ENCODE measurements at places on chromosomes 16 and 17.

DNA sequence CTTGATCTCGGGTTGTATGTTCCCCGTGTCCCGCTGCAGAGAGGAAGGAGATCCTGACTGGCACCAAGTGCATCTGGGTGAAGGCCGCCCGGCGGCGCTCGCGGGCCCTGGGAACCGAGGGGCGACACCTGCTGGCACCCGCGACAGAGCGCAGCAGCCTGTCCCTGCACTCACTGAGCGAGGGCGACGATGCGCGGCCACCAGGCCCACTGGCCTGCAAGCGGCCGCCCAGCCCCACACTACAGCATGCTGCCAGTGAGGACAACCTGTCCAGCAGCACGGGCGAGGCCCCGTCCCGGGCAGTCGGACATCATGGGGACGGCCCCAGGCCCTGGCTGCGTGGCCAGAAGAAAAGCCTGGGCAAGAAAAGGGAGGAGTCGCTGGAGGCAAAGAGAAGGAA, 7.5 kb downstream of the BTBD17 start:
- DNase-seq: peak; percentile 68

DNA sequence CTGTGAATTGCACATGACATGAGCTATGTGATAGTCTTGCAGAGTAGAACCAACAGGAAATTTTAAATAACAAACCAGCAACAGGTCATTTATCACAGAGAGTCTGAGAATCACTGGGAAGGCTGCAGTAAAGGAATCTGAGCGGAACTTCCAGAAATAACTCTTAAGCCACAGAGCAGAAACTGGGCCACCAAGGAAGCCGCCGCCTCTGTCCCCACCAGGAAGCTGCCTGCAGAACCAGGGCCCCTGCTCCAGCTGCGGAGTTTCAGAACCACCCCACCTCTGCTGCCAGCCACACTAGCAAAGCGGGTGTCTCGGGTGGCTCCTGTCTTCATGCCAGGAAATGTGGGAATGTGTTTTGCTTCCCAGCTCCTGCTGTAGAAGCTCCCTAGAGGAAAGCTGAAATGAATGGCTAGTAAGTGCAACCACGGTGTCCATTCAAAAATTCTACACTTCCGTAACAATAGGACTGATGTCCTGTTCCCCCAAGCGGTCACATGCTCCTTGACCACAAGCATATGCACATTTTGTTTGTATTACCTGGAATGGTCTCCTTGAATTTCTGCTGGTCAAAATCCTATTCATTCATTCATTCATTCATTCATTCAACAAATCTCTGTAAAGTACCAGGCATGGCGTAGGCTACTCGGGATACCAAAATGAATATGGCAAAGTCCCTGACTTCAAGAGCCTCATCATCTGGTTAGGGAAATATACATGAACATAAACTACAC, 7.7 kb upstream of the ITPRIPL2 start:
- DNase-seq: no peak

DNA sequence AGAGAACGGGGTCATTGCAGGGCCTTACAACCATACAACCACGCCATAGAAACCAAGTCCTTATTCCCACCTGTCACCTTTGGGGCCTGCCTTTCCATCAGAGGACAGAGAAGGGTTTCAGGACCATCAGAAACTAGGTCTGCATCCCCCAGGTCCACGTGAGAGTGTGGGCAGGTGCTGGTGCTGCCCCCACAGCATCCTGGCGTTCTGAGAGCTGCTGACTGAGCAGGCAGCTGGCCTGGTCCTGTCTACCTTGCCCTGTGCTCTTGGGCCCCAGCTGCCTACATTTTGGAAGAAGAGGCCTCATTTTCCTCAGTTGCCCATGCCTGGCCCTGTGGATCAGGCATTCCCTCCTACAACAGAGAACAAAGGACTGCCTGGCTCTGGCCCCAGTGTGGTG, 21.6 kb downstream of the ZNF276 start:
- no peak for DNase-seq

DNA sequence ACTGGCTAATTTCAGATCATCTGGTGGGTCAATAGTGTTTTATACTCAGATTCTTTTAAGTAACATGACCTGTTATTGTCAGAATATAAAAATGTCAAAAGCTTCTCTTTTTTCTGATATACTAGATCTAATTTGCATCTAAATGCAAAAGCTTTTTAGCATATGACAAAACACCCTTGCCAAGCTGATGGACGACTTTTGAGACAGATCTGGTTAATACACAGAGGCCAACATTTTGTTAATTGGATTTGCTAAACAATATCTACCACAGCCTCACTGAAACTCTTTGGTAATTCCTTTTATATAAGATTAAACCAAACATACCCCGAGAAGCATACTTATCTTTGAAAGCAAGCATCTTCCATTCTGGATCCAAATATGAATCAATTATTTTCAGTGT, 10.3 kb upstream of the NOL11 start:
- no peak for DNase-seq

DNA sequence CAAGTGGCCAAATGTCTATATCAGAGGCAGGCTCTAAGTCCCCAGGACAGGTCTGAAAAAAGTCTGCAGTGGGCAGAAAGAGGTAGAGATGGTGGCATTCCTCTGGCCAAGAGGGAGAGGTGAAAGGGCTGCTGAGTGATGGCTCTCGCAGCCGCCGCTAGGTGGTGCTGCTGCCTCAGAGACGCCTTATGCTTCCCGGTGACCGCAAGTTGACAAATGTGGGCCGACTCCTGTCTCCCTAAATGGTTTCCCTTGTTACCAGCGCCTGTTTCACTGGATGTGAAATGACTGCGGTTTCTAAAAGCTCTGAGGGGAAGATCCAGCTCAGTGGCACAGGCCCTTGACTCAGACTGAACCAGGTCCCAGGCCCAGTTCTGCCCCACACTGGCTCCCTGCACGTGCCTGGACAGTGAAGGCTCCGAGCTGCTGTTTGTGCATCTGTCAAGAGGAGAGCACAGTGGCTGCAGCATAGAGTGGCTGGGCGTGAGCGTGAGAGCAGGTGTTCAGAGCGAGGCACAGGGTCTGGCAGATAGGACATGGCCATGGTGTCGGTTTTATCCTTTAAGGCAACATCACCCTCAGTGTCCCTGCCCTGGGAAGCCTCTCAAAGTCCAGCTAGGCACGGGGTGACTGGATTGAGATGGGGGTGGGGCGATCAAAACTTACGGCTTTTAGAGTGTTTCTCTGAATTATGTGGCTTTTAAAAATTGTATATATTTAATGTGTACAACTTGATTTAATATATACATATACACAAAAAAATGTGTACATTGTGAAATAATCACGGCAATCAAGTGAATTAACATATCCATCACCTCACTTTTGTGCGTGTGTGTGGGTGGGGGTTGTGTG, 19.9 kb downstream of the CLEC16A start:
- peak; percentile 61 for DNase-seq

DNA sequence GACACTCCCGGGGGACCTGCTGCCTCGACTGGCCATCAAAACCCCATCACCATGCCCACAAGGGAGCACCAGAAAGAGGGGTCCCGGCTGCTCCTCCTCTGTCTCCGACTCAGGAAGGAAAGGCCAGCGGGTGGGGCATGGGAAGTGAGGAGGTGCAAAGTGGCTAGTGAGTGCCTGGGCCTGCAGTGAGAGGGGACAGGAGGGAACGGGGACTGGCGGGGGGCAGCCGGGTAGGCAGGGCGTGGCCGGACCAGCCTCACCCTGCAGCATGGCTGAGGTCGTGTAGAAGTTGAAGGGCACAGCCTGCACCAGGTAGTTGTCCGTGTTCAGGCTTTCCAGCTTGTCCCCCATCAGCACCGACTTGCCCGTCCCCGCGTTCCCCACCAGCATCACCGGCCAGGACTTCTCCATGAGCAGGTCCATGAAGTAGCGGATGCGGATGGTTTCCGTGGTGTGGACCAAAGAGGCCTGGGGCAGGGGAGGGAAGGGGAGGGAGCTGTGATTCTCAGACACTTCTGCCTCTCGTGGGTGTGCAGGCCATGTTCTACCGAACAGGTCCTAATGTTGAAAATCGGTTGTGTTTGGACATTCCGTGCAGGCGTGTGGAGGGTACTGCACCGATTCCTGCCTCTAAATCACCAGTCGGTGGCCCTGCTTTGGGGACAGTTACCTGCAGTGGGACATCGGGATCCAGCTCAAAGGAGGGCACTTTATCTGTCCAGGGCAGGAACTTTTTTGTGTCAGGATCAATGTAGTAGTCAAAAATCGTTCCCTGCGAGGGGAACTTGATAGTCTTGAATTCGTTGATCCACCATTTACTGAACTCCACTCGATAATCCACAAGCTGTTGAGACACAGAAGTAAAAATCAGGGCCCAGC, 91.7 kb downstream of the DNAH17 start:
- no peak for DNase-seq

DNA sequence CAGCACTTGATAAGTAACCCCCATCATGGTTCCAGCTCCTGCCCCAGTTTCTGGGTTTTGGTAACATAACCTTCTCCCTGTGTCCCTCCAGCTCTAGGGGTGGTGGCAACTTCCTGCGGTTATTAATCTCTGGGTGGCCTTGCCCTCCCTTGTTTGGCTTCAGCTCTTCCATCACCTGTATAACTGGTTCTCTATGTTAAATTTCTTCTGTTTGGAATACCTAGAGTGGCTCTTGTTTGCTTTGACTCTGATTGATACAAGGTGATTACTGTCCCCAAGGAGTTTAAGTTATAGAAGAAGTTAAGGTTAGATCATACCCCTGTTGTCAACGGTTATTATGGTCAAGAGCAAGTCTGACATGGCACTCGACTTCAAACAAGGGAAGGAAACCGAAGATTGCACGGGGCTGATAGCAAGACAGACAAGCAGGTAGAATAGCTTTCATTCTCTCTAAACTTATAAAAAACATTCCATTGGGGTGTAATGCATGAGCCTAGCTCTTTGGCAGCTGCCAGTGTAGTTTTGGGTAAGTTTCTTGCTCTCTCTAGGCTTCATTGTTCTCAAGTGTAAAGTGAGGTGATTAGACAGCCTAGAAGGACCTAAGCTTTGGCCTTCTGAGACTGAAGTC, 11.0 kb upstream of the CCR7 start:
- DNase-seq: no peak

GRCh38 chr16:81553080-81553813, 108.6 kb downstream of the CMIP start:
- DNase-seq: no peak

- DNase-seq: no peak
Observed at GRCh38 chr17:70119983-70120382, 45.0 kb downstream of the KCNJ16 start.

Measured in NCI-H1930 (cell line).